ENCODE measurements at places on chromosomes 16 and 17.

DNA sequence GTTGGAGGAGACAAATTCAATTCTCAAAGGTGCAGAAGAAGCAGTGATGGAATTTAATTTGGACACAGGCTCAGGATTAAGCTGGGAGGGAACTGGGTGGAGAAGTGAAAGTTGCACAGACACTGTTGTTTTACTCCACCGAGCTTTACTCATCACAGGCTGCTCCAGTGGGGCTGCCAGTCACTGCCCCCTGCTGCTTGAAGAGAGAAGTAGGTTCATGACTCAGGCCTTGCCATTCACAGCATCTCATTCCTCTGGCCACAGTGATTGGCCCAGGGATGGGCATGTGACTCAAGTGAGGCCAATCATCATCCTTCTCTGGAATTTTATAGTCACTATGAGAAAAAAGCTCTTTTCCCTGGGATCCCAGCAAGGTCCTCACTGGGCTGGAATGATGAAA is 11.8 kb downstream of the GNAO1 start:
- DNase-seq: no peak

GRCh38 chr16:66740010-66740409 is 11.4 kb downstream of the DYNC1LI2 start:
- no peak for DNase-seq

GRCh38 chr17:48391444-48391843 is 38.6 kb downstream of the SKAP1 start:
- DNase-seq: no peak

DNA sequence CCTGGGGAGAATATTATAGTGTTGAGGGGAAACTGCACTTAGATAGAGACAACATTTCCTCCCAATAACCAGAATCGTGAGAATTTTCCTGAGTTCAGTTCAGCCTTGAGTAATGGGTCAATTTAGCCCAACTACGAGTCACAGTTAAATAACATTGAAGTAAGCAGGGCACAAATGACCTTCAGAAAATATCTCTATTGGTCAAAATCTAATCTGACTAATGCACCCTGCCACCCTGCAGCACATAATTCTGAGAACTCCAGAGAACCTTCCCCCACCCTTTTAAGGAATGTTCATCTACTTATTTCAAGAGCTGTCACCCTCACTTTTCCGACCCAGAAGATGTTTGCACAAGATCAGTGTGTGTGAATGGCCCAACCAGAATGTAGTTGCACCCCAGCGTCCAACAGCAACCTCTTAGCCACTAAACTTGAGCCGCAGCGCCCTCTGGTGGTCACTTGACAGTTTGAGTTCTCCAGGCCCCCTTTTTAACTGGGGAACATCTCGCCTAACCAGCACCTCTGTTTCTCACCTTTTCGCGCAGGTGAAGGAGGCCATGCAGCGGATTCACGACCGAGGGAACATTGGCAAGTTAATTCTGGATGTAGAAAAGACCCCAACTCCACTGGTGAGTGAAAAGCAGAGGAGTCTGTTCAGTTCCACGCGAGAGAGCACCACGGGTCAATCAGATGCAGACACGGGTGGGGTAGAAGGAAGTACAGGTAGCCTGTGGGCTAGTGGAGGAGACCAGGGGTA is 50.9 kb upstream of the CLEC3A start:
- peak; percentile 76 for DNase-seq

GRCh38 chr16:6558661-6559060 is 774.0 kb upstream of the RBFOX1 start:
- no peak for DNase-seq

GRCh38 chr16:57258226-57258909 is 13.3 kb downstream of the ARL2BP start:
- no peak for DNase-seq

- no peak for DNase-seq
Measured at GRCh38 chr17:58236394-58236793, 2.0 kb upstream of the LPO start.

DNA sequence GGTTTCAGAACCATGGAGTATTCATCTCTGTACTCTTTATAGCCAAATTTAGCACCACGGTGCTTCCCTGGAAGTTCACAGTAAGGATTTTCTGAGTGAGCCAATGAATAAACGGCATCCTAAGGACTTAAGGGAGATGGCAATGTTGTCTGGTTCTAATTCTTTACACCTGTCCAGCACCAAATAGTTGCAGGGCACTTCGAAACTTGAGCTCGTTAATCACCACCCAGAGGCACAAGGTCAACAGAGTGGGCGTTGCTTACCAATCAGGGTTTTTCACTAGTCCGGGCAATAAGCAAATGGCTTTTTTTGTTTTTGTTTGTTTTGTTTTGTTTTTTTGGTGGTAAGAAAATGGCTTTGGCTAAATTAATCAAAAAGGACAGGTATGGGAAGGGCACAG is 28.2 kb upstream of the TMEM220 start:
- no peak for DNase-seq

- no peak for DNase-seq
Measured at GRCh38 chr17:77590951-77591735, 367.4 kb upstream of the TNRC6C start.

DNA sequence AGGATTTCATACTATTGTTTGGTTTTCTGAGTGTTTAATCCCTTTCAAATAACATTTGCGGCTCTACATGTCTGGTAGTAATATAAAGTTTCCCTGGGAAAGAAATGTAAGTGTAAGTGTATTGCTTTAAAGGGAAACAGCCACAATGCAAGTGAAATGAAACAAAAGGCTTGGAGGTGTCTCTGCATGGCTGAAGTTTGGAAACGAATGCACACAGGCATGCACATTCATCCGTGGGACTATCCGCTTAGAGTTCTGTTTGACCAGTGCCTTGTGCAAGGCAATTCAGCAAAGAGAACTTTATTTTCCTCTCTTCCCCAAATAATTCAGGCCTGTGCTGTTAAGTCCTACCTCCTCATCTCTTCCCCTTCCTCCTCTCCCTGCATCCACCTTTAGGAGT is 56.1 kb upstream of the MRTFB start:
- no peak for DNase-seq

DNA sequence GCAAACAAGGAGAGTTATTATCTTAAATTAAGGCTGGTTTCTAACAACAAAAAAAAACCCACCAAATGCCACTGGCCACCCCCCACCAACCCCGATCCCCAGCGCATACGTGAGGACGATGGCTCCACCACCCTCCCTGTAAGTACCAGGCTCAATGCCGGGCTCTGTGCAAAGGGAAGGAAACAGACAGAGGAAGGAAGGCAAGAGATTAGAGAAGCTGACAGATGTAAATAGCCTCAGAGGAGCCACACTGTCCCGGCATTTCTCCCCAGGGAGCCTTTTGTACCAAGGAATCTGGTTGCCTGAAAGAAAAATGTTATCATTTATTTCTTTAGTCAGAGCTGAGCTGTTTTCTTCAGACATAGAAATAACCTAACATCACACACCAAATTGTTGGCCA is 13.1 kb downstream of the SOST start:
- DNase-seq: no peak

- no peak for DNase-seq
Measured at GRCh38 chr16:59046335-59046734, 312.2 kb upstream of the GOT2 start.

- no peak for DNase-seq
Measured at GRCh38 chr17:82217530-82218204, 5.0 kb upstream of the CCDC57 start.

- no peak for DNase-seq
Measured at GRCh38 chr17:71699907-71700306, 420.9 kb upstream of the SOX9 start.

GRCh38 chr17:78474614-78475146 is 96.2 kb downstream of the PGS1 start:
- no peak for DNase-seq

DNA sequence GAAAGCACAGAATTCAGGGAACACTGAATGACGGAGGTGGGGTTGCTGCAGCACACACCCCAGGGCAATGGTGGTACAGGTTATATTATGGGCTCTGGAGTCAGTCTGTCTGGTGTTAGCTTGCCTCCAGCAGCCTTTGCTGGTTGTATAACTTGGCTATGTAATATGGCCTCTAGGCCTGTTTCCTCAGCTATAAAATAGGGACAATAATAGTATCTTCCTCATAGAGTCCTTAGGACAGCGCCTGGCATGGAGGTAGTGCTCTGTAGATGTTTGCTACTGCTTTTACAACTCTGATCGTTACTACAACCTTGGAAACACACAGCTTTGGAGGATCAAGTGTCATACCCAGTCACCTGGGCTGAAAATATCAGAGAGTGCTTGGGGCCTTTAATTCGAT is 31.5 kb downstream of the GTF3C1 start:
- no peak for DNase-seq

DNA sequence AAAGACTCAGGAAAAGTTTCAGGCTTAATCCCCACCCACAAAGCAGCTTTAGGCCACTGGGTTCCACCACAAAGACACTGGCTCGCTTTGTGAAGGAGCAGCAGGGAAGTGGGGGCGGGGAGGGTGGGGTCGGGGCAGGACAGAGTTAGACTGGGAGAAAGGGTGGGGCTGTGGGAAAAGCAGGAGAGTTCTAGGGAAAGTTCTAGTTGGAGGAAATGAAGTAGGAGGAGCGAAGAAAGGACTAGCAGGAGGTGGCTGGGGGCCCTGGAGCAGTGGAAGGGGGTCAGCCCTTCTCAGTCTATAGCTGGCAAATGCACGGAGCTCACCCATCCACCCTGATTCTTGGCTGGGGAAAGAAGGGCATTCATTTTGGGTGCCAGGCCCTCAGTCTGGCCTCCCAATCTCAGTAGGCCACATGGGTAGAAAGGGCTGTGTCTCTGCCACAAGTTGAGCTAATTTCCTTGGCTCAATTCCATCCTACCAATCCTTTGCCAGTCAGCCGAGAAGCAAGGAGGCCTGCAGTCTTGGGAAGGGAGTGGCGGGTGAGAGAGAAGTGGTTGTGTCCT is 4.6 kb downstream of the INPP5K start:
- DNase-seq: no peak

- DNase-seq: no peak
Measured at GRCh38 chr17:79630821-79631639, 20.2 kb upstream of the RBFOX3 start.

- no peak for DNase-seq
Measured at GRCh38 chr17:19388791-19389785, 2.1 kb upstream of the MFAP4 start.

- no peak for DNase-seq
Measured at GRCh38 chr16:78137782-78138616, 38.5 kb downstream of the WWOX start.

DNA sequence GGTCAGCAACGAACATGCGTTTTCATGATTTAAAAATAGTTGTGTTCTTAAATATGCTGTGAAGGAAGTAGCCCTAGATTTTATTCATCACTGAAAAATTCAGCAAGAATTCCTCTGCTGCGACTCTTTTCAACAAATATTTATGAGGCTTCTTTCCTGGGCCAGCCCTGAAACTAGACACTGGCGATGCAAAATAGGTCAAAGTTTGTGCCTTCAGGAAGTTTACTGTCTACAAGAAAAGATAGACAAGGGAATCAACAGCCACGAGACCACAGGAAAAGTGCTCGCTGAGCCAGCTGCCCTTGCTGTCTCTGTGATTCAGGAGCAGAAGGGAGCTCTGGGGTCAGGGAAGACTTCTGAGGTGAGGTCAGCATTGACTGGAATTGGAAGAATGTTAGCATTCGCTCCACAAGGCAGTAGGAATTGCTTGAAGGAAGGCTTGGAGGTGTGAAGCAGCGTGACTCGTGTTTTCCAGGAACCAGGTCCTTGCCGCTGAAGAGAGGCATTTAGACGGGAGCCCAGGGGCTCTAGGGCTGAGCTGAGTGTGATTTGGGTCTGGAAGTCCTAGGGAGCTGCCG is 1.9 kb upstream of the RPL26 start:
- DNase-seq: no peak

DNA sequence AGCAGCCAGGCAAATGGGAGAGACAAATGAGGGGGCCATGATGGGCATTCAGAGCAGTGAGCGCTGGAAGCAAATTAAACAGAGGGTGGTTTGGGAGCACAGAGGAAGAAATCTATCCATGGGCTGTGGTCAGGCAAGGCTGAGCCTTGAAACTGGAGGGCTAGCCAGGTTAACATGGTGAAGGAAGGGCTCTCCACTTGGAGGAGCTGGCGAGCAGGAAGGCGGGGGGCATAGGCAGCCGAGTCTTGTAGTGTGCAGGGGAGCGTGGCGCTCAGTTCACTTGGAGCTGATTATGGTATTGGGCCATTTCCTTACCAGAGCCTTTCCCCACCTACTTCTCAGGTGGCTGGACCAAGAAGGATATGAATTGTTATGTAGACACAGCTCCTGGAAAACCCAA is 189.7 kb downstream of the SNX29 start:
- DNase-seq: no peak

DNA sequence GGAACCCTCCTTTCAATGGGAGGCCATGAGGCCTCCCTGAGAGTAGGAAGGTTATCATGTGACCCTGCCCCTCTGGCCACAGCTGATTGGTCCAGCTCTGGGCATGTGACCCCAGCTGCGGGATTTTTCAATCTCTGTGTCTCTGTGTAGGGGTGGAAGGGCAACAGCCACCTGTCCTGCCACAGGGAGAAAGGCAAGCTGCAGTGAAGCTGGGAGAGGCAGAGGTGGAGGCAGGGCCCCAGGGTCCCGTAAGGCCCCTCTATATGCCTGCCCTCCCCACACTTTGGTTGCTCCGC is 10.9 kb downstream of the DNAAF8 start:
- no peak for DNase-seq

DNA sequence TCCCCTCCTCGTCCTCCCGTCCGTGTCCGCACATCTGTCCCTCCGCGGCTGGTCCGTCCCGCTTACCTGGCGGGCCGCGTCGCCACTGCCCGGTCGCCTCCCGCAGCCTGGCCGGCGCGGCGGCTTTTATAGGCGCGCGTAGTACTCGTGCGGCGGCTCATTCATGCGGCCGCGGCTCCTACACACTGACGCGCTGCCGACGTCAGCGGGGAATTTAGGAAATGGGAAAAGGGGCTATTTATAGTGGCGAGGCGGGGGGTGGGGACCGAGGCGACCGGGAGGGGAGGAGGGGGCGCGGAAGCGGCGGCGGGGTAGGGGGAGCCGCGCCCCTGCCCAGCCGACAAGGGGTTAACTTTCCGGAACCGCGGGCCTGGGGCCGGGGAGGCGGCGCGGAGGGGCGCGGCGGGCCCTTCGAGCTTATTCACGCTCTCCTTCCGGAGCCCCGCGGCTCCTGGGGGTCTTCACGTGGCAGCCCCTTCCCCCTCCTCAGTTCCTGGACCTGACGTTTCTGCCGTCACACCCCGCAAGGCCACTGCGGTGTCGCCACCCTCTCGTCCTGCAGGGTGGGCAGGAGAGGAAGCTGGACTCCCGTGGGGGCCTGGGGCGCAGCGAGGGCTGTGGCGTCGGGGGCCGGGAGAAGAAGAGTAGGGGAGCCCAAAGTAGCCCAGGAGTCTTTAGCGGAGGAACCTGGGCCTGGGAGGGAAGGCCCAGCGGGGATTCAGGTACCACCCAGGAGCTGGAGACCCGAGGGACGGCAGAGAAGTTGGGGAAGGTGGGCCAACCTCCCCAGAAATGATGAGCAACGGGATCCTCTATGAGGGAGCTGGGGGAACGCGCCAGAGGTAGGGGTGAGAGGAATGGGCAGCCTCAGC is 3.6 kb upstream of the HIC1 start:
- DNase-seq: no peak

DNA sequence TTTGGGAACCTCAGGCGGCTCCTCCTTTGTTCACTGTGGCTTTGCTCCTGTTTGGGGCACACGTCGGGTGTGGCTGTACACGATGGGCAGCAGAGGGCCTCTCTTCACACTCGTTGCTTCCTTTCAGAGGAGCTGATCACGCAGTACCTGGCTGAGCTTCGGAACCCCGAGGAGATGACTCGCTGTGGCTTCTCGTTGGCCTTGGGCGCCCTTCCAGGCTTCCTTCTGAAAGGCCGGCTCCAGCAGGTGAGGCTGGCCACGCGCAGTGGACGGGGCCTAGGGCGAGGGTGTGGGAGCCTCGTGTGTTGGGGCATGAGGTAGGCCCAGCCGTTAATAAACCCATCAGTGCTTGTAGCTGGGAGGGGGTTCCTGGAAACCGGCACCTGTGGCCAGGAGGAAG is 85.0 kb upstream of the ZNF750 start:
- DNase-seq: no peak

All from muscle of arm (tissue), 14 donors.